ENCODE measurements at places on chromosomes 5 and 9.

DNA sequence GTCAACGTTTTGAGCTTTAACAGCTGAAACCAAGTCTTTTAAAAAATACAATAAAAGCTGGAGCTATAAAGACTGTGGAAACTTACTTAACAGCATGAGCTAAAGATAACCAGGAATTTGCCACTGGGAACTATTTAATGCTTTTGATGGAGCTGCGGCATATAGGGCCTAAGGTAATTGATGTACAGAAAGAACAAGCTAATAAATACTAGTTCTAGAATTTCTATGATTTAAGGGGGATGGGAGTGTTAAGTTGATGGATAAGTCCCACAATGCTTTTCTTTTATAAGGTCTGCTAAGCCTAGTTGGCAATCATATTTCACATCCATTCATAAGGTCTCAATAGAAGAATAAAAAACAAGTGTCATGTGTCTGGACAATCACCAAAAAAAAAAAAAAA, 334.0 kb upstream of the DMAC1 start:
- no peak for DNase-seq

- no peak for DNase-seq
These were observed 194.7 kb downstream of the CDH9 start for GRCh38 chr5:26843677-26844076.

DNA sequence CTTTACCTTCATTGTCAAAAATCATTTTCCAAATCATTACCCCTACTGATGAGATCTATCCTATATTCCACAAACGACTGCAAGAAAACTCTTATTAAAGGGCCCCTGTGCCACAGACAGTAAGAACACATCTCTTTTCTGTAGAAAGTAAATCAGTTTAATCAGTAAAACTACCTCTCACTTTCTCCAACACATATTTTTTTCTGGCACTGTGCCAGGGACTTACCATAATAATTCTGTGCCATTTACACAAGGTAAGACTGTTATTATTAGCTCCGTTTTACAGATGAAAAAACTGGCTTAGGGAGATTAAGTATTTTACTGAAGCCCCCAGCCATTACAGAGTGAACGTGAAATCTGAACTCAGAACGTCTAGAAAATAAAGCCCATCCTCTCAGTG, 587.0 kb upstream of the COX7C start:
- no peak for DNase-seq

- no peak for DNase-seq
These were observed 551.8 kb upstream of the TYRP1 start for GRCh38 chr9:12141422-12141821.

DNA sequence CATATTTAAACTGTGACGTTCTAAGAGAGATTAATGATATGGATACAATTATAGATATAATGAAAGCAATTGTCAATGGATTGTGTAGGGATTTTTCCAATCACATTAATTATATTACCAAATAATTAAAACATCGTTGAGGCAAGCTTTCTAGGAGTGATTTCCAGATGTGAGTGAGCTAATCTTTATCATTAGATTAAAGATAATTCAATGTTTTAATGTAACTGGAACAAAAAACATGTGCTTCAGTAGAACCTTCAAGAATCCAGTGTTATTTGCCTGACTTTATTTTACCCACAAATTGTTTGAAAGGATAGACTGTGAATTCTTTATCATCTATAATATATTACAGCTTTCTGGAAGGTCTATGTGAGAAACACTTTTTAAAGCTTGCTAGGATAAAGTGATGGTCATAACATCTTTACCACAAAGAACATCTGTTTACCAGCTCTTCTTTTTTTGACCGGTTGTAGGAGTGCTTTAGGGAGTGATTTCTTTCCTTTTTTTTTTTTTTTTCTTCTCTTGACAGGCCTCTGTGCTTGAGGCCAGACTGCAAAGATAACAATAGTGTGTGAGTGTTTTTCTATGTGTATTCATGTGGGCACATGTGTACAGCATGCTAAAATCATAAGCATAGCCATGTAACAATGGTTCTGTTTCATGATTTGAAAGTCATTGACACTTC, 35.0 kb downstream of the SNCAIP start:
- no peak for DNase-seq

DNA sequence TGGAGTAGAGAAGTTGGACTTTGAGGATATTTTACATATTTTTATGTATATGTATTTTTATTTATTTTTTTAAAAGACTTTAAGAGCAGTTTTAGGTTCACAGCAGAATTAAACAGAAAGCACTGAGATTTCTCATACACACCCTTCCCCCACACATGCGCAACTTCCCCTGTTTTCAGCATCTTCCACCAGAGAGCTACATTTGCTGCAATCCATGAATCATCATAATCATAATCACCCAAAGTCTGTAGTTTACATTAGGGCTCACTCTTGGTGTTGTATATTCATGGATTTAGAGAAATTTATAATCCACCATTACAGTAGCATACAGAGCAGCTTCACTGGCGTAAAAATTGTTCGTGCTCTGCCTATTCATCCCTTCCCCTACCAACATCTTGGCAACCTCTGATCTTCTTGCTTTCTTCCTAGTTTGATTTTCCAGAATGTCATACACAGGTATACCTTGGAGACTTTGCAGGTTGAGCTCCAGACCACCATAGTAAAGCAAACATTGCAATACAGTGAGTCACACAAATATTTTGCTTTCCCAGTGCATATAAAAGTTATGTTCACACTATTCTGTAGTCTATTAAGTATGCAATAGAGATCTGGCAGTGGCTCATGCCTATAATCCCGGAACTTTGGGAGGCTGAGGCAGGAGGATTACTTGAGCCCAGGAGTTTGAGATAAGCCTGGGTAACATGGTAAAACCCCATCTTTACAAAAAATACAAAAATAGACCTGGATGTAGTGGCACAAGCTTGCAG, 9.6 kb upstream of the CCDC171 start:
- DNase-seq = no peak

GRCh38 chr9:110842169-110842568, 173.6 kb downstream of the MUSK start:
- DNase-seq = no peak

GRCh38 chr9:108953983-108954574, 19.9 kb downstream of the ABITRAM start:
- peak; percentile 68 for DNase-seq

GRCh38 chr5:32217886-32218396, 43.8 kb upstream of the GOLPH3 start:
- peak; percentile 48 for DNase-seq

GRCh38 chr9:27033815-27034403, 28.4 kb upstream of the LRRC19 start:
- peak; percentile 40 for DNase-seq

GRCh38 chr9:134146774-134147493, 11.1 kb downstream of the WDR5 start:
- no peak for DNase-seq

DNA sequence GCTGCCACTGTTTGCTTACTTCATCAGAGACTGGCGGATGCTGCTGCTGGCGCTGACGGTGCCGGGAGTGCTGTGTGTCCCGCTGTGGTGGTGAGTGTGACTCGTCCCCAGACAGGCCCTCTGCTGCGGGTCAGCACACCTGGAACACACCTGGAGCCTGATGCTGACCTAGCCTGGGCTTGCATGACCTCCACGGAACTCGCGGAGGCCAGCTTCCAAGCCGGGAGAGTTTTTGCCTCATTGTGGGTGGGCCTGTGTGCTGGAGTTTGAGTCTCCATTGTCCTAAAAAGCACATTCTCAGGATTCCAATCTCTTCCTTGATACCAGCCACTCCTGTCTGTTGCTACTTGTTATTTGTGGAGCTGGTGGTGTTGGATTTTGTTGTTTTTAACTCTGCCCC, 28.1 kb downstream of the SLC22A4 start:
- no peak for DNase-seq

DNA sequence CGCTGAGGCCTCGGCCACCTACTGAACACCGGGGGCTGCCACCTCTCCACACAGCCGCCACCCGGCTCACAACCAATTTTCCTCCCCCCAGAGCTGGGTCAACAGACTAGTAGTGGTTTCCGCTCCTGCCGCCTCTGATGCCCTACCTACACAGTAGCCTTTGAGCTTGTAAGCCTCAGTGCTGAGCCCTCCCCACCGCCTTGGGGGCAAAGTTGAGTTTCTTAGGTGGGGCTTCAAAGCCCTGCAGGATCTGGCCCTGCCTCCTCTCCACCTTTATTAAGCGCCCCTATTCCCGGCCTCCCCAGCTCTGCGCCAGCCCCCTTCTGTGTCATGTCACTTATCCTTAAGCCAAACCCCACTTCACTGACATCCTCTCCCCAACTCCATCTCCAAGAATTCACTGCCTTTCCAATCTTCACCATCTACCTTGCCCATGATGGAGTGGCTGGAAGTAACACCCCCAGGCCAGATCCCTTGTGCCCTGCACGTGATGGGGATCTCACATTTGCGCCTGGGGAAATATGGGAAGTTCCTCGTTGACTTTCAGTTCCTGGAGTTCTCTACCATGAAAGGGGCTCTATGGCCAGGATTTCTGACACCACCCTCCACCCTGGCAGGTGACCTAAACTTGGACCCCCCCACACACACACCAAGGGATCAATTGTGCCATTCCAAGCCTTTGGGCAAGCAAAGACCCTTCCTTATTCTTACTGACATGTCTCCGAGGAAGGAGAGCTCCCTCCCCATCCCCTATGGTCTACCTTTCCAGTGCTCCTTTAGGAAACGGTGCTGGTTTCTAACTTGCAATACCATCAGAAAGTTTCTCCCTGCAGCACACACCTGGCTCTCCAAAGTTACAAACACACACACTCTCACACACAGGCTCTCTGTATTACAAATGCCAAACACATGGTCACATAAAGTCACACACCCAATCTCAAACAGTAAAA, 2.7 kb upstream of the CNTFR start:
- no peak for DNase-seq

- DNase-seq = no peak
These were observed 12.8 kb downstream of the JADE2 start for GRCh38 chr5:134538296-134538695.

All from Kasumi-1 (cell line).